Natural killer cell treated with Interleukin-12 subunit alpha and Interleukin-12 subunit beta and Interleukin-15 and Interleukin-18, amount 100 ng/mL, for 72 hours (primary cell): ENCODE measurements at places on chromosomes 13 and 19. TPM values are rescaled to one million over a fixed set of nuclear protein-coding genes. Genes with fewer than 3 reads are reported as not detected.

Gene ONECUT3
- not detected for total RNA-seq

Gene ZNF730
- total RNA-seq, result 1.00 TPM

Gene YJEFN3
- total RNA-seq, result 10.0 TPM

Gene ZNF599
- total RNA-seq, result 1.5 TPM

Gene KRTDAP
- total RNA-seq, result not detected

Gene LGALS13
- total RNA-seq, result not detected

Gene FXYD3
- not detected for total RNA-seq

Gene SH2D3A
- total RNA-seq, result 15.2 TPM

Gene RELB
- total RNA-seq, result 81.6 TPM

Gene BRME1
- 4.0 TPM for total RNA-seq

Gene CADM4
- 0.59 TPM for total RNA-seq

Gene ZNF700
- 21.6 TPM for total RNA-seq

Gene RFPL4A
- total RNA-seq, result not detected

Gene SSC5D
- not detected for total RNA-seq

Gene PDX1
- not detected for total RNA-seq

Gene ZNF69
- 3.5 TPM for total RNA-seq
